ENCODE measurements at places on chromosomes 4 and X. TPM values are rescaled to one million over a fixed set of nuclear protein-coding genes. Genes with fewer than 3 reads are reported as not detected.

GPRIN3 gene
- 3.4 TPM for total RNA-seq

ERAS gene
- 0.19 TPM for total RNA-seq

ANKRD37 gene
- total RNA-seq = 3.8 TPM

PDZD4 gene
- 3.6 TPM for total RNA-seq

HAND2 gene
- 0.31 TPM for total RNA-seq

DIAPH2 gene
- total RNA-seq = 4.6 TPM

TMEM271 gene
- total RNA-seq = not detected

XAGE1A gene
- 60.4 TPM for total RNA-seq

TEX13C gene
- total RNA-seq = not detected

BANK1 gene
- total RNA-seq = 1.0 TPM

S100G gene
- not detected for total RNA-seq

NLGN4X gene
- total RNA-seq = not detected

GAGE1 gene
- total RNA-seq = not detected

RBM46 gene
- not detected for total RNA-seq

TCP11X2 gene
- total RNA-seq = not detected

BEX4 gene
- 2.7 TPM for total RNA-seq

ITIH6 gene
- total RNA-seq = not detected

RNF128 gene
- total RNA-seq = 0.12 TPM

ADGRL3 gene
- total RNA-seq = not detected

Measured in A549 treated with ZK216348 at 1 μM for 4 hours (cell line).